ENCODE measurements at places on chromosomes 4 and X. TPM values are rescaled to one million over a fixed set of nuclear protein-coding genes. Genes with fewer than 3 reads are reported as not detected.

Gene ZCCHC12
- 0.24 TPM for total RNA-seq

Gene SPANXD
- not detected for total RNA-seq

Gene RIBC1
- total RNA-seq: 0.53 TPM

Gene NEIL3
- total RNA-seq: 9.5 TPM

Gene FABP2
- total RNA-seq: not detected

Gene SSX1
- not detected for total RNA-seq

Gene COL25A1
- not detected for total RNA-seq

Gene VCX
- total RNA-seq: not detected
